Renal cortex interstitium (tissue), 15 donors: ENCODE measurements at places on chromosomes 3 and 15.

GRCh38 chr15:36406366-36406765 is 173.1 kb upstream of the CDIN1 start:
- DNase-seq = no peak

- no peak for DNase-seq
Observed at GRCh38 chr3:142355692-142356091, 92.1 kb downstream of the XRN1 start.

DNA sequence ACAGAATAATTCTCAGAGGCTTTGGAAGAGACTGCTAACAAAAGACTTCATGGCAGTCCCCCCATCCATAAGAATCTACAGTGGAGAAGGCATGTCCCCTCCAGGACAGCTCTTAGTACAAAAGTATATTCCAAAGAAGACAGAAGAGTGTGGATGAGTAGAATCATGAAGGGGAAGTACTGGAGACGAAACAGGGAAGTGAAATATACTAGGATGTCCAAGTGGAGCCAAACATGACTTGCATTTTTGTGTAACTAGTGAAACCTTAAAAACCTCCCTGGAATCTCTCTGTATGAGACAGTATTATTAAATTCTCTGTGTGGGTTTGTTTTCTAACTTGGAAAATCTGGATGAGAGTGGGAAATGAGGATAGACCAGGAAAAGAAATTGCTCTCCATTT is 312.4 kb downstream of the RSL24D1 start:
- no peak for DNase-seq

DNA sequence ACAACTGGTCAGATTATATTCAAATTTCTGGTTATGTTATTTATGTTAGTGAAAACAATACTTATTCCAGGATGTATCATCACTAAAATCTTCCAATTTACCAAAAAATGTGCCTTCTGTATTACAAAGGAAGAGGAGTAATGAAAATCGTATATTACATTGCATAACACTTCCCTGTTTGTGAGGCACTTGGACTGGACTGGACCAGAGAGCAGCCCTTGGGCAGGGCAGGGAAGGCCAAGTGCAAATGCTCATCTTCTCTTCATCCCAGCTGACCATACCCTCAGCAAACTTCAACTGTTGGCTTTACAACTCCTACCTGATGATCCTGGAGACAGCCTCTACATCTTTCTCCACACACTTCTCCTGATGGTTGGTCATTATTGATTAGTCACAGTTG is 285.7 kb upstream of the MME start:
- DNase-seq = no peak

GRCh38 chr3:41045491-41045890 is 153.8 kb upstream of the CTNNB1 start:
- DNase-seq = no peak

- no peak for DNase-seq
Observed at GRCh38 chr3:45635475-45636256, 41.1 kb downstream of the LIMD1 start.
